ENCODE measurements at places on chromosomes 12 and 14.

DNA sequence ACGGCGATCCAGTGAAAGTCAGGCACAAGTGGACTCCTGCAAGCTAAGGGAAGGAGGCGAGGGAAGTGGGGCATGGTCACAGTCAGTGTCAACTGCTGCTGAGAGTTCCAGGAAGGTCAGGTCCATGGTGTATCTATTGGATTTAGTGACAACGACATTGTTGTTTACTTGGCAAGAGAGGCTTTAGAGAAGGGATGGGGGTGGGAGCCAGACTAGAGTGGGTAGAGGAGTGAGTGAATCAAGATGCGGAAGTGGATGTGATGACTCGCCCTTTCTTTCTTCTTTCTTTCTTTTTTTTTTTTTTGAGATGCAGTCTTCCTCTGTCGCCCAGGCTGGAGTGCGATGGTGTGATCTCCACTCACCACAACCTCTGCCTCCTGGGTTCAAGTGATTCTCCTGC, 12.5 kb downstream of the P2RX7 start:
- no peak for DNase-seq

DNA sequence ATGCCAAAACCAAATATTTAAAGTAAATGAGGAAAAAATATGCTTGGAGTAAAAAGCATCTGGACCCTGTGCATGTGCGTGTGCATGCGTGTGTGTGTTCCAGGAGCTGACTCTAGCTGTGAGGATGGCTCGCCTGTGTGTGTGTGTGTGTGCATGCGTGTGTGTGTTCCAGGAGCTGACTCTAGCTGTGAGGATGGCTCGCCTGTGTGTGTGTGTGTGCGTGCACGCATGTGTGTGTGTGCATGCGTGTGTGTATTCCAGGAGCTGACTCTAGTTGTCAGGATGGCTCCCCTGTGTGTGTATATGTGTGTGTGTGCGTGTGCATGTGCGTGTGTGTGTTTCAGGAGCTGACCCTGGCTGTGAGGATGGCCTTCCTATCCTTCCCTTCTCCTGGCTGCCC, 357.7 kb downstream of the CACNA1C start:
- DNase-seq = no peak

- DNase-seq = no peak
Measured at GRCh38 chr14:88995437-88996198, 171.2 kb downstream of the TTC8 start.

GRCh38 chr12:6534695-6534944, 303 bp downstream of the GAPDH start:
- DNase-seq = no peak

GRCh38 chr12:96571101-96571862, 81.9 kb downstream of the CFAP54 start:
- no peak for DNase-seq

DNA sequence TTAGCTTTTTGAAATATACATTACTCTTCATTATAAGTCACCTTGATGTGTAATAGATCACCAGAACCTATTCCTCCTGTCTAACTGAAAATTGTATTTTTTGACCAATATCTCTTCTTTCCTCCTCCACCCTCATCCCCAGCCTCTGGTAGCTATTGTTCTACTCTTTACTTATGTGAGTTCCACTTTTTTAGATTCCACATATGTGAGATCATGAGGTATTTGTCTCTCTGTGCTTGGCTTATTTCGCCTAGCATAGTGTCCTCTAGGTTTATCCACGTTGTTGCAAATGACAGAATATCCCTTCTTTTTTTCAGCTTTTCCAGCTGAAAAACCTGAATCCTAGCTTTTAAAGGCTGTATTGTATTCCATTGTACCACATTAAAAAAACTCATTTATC, 82.1 kb downstream of the MIPOL1 start:
- no peak for DNase-seq

DNA sequence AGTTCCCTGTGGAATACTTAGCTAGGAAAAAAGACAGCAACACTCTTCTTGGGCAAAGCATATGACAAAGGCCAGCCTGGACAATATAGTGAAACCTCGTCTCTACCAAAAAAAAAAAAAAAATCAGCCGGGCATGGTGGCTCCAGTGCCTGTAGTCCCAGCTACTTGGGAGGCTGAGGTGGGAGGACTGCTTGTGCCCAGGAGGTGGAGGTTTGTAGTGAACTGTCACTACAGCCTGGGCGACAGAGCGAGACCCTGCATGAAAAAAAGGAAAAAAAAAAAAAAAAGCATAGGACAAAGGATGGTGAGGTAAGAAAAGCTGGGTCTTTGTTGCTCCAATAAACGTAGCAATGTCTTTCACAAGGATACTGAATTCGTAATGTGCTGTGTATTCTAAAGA, 1.1 kb downstream of the TXNDC16 start:
- no peak for DNase-seq
